ENCODE measurements at places on chromosomes 7 and 10. TPM values are rescaled to one million over a fixed set of nuclear protein-coding genes. Genes with fewer than 3 reads are reported as not detected.

- peak; percentile 69 for DNase-seq
Measured at GRCh38 chr10:103854686-103855391, 537 bp downstream of the SH3PXD2A start.

GRCh38 chr7:77745746-77746145 is 49.5 kb downstream of the RSBN1L start:
- DNase-seq, result no peak

GRCh38 chr10:2165771-2166460 is 428.6 kb upstream of the ADARB2 start:
- no peak for DNase-seq

GRCh38 chr10:91250341-91250740 is 29.9 kb downstream of the PCGF5 start:
- no peak for DNase-seq

- no peak for DNase-seq
Measured at GRCh38 chr10:122176232-122177213, 94.6 kb upstream of the BTBD16 start.

GRCh38 chr10:101111547-101111946 is 19.6 kb upstream of the TLX1 start:
- DNase-seq, result no peak

- DNase-seq, result no peak
Measured at GRCh38 chr10:129965425-129965808, 1.3 kb upstream of the EBF3 start.

TMEM26 gene
- 0.54 TPM for total RNA-seq

EVX1 gene
- total RNA-seq, result not detected

CHAT gene
- not detected for total RNA-seq

LBX1 gene
- total RNA-seq, result not detected

PHYHIPL gene
- not detected for total RNA-seq

NAT16 gene
- total RNA-seq, result not detected

SLC13A4 gene
- not detected for total RNA-seq

CACNB2 gene
- total RNA-seq, result 45.7 TPM

CAMK1D gene
- total RNA-seq, result 6.5 TPM

FOXK1 gene
- 16.8 TPM for total RNA-seq

EBF3 gene
- total RNA-seq, result 6.2 TPM
